Activated CD4-positive, CD25-positive, alpha-beta regulatory T cell treated with anti-CD3 and anti-CD28 coated beads, Interleukin-2, amount 50 U/mL, for 72 hours (primary cell): ENCODE measurements at places on chromosomes 3 and 15.

DNA sequence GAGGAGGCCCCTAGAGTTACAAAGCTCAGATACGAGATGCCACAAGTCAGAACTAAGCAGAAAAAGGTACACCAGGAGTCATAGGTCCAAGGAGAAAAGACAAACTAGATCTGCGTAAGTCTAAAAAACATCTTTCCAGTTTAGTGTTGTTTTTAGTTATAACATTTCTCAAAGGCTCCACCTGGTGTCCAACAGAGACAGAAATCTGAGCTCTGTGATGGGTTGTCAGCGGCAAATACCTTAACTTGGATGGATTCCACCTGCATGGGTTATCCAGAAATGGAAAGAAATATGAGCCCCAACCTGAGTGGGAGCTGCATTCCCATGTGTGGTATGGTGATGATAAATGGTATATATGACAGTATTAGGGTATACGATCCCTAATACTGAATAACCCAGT lies 238.6 kb upstream of the CHRM5 start:
- no peak for DNase-seq

GRCh38 chr3:31410411-31410810 lies 122.3 kb upstream of the STT3B start:
- no peak for DNase-seq

DNA sequence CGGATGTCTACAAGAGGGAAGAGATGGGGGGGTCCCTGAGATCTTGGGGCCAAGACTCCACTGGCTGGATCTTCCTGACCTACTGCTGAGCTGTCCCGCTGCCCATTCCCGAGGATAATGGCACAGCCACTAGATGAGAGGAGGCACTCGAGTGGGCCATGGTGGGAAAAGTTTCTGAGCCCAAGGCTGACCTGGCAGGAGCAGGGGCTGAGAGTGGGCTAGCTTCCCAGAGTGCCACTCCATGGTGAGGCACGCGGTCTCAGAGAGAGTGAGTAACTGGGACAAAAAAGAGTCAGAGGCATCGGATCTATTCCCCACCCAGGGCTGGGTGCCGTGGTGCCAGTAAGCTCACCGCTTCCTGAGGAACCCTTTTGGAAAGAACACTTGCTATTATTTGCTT lies 10.9 kb downstream of the SLC51B start:
- no peak for DNase-seq

DNA sequence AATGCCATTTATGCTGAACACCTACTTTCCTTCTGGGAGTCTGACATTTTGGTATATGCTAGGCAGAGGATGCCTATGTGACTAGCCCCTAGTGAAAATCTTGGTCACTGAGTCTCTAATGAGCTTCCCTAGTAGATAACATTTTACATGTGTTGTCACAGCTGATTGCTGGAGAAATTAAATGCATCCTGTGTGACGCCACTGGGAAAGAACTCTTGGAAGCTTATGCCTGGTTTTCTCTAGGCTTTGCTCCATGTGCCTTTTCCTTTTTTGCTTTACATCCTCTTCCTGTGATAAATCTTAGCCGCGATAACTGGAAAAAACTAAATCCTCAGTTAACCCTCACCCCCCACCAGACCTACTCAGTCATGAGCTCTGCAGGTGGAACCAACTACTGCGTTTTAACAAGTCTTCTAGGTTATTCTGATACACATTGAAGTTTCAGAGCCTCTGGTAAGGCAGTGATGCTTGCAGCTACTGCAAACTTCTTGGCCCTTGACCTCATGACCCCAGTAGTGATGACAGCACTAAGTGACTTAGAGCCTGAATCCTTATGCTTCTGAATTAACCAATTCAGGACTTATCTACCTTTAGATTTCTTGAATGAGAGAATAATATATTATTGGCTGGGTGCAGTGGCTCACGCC lies 292.4 kb upstream of the SOX14 start:
- DNase-seq: no peak

GRCh38 chr15:90210593-90210992 lies 9.5 kb downstream of the SEMA4B start:
- no peak for DNase-seq

- no peak for DNase-seq
These were observed 27.0 kb downstream of the PDE8A start for GRCh38 chr15:85008474-85009260.

- no peak for DNase-seq
These were observed 29.6 kb upstream of the FNDC3B start for GRCh38 chr3:172009803-172010202.

GRCh38 chr15:90817117-90818057 lies 51.0 kb upstream of the FURIN start:
- DNase-seq: no peak

GRCh38 chr3:99418709-99419108 lies 219.7 kb upstream of the COL8A1 start:
- DNase-seq: no peak

DNA sequence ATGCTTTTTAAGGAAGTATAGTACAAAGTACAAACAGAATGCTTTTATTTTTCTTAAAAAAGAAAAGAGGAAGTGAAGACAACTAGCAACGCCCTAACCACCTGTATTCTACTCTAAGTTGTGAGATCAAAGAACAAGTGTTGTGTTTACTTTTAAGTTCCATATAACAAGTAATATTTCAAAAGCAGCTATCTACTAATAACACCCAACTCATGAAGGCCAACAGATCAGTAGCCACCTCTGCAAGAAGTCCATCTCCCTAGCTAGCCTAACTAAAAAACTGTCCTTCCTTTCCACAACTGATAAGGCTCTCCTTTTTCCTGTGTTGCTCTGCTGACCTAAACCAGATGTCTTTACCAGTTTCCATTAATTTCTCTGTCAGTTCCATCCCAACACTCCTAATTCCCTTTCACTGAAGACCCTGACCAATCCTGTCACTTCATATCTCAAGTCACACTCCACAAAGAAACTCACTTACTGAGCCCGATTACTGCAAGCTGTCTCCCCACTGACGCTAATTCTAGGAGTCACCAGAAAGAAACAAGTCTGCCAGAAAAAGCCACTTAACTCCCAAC lies 26.9 kb downstream of the PHC3 start:
- no peak for DNase-seq

- no peak for DNase-seq
These were observed 73.1 kb upstream of the TNFSF10 start for GRCh38 chr3:172596394-172596706.

DNA sequence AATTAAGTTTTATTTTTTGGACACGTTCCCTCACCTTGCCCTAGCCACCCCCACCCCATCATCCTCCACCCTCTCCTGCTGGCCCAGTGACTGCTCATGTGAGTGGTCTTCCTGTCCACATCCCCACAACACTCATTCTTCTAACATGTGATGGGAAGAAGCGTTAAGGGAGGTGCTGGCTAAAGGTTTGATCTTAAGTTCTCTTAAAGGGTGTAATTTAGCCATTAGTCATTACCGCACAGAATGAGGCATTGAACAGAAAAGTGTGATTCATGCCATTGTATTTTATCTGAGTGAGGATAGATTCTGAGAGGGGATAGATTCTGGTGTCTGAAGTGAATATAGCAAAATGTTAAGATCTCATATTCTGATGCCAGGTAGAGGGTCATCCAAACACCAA lies 272.9 kb upstream of the TPM1 start:
- no peak for DNase-seq

DNA sequence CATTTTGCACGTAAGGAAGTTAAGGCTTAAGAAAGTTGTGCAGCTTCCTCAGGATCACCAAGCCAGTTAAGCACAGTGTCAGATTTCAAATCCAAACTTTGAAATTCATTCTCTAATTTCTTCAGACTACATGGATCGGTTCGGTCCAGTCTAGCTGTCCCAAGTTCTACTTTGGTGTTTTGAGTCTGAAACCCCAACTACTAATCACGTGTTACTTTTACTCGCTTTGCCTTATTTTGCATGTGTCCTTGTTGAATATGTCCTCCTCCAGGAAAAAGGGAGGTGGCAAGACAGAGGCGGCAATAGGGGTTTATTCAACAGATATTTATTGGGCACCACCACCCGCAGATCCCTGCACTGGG lies 522 bp upstream of the GXYLT2 start:
- no peak for DNase-seq

DNA sequence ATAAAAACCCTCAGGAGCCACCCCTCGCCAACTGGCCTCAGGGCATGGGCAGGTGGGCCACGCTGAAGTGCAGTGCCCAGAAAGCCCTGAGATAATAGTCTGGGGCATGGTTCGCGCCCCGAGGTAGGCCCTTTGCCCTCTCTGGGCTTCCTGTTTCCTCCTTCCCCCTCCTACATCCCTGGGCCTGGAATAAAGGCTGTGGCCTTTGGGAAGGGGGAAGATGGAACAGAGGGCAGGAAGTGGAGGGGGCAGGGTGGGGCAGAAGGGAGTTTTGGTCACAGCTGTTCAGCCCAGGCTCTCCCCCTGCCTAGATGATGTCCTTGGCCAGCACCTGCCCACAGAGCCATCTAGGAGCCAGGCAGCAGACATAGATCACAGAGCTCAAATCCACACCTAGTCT lies 11.3 kb downstream of the CSRNP1 start:
- DNase-seq: no peak

DNA sequence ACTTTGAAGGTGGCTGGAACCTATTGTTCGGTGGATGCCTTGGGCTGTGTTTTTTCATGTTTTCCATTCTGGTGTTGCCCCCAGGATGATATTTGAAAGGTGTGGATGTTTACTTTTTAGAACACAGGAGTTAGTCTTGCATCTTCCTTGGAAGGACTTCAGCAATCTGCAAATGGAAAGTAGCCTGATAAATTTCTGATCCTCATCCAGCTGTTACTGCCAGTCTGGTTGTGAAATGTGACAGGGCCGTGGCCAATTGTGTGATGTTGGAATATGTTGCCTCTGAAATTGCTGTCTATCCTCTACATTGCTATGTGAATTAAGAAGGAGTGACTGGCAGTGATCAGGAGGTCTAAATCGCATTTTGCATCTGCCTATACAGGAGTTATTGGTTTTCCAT lies 382.5 kb upstream of the C2CD4B start:
- DNase-seq: no peak
